ENCODE measurements at places on chromosomes 2 and 18. TPM values are rescaled to one million over a fixed set of nuclear protein-coding genes. Genes with fewer than 3 reads are reported as not detected.
A peak's percentile ranks its signal among the peaks of the same experiment; 100 is the strongest.

- no peak for DNase-seq
Measured at GRCh38 chr18:40152859-40153258, 1802.2 kb upstream of the PIK3C3 start.

GRCh38 chr18:26474542-26474941, 73.8 kb downstream of the KCTD1 start:
- no peak for DNase-seq

GRCh38 chr2:112787294-112787693, 3.0 kb upstream of the IL1A start:
- DNase-seq: no peak

DNA sequence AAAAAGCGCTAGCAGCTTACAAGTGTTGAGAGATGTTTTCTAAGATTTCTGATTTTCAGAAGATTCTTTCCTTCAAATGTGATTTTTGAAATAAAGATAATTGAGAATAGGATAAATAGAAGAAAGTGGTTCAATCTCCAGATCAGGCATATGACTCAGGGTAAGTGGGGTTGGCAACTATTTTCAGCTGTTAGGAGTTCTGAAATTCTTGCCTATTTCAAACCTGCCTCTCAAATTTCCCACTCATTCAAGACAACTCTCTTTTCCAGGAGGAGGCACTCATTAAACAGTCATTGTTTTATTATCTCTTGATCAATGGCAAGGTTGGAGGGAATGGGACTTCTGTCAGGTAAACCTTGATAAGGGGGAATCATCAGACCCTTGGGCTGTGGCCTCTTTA, 138.9 kb downstream of the HNMT start:
- DNase-seq: no peak

DNA sequence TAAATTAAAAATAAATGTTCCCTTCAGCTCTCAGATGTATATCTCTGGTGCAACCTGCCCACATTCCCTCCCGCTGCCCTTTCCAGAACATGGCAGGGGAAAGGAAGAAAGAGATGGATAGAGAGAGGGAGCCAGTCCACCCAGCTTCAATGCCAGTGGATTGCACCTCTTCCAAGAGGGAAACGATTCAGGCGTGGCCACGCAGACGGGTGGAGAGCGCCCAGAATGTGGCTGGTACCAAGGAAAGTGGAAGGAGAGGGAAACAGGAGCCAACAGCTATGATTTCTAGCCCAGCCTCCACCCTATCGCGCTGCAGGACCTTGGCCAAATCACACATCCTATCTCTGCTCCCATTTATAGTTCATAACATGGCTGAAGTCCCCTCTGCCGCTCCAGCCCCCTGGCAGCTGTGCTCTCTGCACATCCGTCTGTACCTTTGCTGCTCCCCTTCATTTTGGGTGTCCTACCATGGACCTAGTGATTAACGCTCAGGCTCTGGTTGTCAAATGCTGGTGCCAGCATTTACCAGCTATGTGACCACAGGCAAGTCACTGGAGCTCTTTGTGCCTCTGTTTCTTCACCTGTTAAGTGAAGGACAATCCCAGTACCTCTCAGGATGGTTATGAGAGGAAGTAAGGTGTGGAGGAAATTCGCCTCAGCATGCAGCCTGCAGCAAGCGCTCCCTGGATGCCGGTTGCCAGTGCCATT, 66.5 kb downstream of the SFXN5 start:
- no peak for DNase-seq

Gene PLCL1
- total RNA-seq: 8.9 TPM

Gene COL4A4
- not detected for total RNA-seq

DNA sequence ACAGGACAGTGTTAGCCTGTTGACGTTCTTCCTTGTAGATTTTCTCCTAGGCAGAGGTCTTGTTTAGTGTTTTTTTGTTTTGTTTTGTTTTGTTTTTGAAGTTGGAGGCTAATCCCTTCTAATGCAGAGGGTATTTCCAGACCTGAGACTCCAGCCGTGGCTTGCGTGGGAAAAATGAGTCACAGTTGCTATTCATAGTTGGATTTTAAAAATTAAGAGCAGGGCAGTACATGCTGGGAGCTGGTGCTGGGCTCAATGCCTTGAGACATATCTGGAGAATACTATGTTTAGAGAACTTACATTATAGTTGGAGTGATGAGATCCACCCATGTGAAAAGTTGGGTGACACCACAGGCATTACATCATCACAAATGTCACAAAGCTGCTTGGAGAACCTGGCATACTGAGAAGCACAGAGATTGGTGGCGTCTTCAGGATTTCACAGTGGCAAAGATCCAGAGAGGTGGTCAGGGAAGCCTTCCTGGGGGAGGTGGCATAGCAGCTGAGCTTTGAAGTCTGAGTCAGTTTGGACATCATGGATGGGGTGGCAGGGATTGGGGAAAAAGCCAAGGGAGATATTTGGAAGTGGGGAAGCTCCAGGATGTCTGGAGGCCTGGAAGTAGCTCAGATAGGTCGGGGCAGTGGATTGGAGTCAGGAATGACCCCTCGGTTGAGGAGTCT, 249.4 kb downstream of the LOXHD1 start:
- DNase-seq: no peak

GRCh38 chr2:172244419-172245130, 141.9 kb upstream of the DLX2 start:
- DNase-seq: no peak

GRCh38 chr18:49014605-49015267, 64.0 kb upstream of the SMAD7 start:
- no peak for DNase-seq

GRCh38 chr2:197821550-197822289, 17.3 kb downstream of the PLCL1 start:
- DNase-seq: peak; percentile 36

- no peak for DNase-seq
Measured at GRCh38 chr2:231139796-231140195, 15.0 kb upstream of the HTR2B start.

GRCh38 chr2:156435718-156436496, at the start of gene GPD2:
TSS of gene GPD2 (plus strand) at chr2:156436379. CDS start at chr2:156476106, 39,727 bp downstream.
- DNase-seq: peak; percentile 81

Gene NPPC
- not detected for total RNA-seq

DNA sequence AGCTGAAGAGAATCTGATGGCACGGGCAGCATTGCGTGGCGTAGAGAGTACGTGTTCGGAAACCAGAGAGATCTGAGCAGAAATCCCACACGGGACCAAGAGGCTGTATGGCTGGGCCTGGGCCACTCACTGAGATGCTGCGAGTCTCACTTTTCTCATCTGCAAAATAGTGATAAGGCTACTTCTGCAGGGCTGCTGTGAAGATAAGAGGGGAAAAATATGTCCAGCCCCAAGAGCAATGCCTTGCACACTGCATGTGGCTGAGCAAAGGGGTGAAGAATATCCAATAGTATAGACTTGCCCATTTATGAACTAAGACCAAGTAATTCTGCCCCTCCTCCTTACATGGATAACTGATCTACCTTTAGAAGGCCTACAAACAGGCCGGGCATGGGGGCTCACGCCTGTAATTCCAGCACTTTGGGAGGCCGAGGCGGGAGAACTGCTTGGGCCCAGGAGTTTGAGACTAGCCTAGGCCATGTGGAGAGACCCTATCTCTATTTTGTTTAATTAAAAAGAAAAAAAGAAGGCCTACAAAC, 3.1 kb downstream of the FECH start:
- peak; percentile 71 for DNase-seq

DNA sequence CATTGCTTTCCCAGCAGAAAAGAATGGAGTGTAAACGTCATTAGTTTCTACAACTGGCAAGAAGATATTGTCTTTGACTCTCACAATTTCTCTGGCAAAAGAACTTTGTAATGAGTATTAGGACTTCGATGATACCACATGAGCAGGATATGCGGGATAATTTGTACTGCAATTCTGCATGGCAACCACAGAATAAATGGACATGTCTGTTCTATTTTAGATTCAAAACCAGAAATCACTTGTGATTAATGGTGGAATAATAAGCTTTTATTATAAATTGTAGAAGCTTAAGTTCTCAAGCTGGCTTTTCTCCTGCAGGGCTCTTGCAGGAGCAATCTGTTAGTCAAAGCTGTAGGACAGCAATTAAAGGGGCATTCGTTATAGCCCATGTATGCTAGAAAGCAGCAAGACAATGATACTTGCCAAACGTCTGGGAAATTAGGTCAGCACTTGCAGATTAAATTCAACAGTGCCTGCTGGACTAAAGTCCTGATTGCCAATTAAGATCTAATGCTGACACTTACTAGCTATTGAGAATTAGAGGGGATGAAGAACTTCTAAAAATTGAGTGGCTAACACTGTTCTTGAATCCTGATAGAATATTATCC, 177.9 kb downstream of the PTH2R start:
- DNase-seq: no peak

DNA sequence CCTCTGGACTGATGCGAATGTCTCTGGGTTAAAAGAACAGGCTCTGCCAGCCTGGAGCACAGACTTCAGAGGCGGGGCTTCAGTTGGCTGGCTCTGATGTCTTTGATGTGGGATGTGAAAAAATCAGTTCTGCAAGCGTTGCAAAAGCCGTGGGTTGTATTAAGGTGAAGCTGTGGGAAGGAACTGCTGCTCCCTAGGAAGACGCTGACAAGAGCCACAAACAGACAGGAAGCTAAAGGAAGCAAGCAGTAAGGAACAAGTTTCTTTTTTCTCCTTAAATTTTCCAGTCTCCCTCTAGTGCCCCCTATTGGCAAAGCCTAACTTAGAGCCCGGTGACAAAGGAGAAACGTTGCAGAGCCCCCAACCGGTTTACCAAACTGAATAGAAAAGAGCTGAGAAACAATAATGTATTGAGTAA, 239.0 kb downstream of the CCDC178 start:
- DNase-seq: no peak

DNA sequence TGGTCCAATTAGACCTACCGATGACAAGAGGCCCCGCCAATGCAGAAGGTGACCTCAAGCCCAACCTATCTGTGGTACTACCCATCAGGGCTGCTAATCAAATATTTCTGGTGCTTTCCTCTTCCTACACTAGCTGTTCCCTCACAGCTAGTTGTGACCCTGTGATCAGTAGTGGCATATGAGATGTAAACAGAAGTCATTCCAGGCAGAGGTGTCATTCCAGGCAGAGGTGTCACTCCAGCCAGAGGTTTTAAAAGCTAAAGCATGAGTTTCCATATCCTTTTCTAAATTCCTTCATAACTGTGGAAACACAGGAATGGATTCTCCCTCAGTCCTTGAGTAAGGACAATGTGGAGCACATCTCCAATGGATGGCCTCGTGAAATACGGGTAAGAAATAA, 110.9 kb upstream of the DNAJC10 start:
- no peak for DNase-seq

DNA sequence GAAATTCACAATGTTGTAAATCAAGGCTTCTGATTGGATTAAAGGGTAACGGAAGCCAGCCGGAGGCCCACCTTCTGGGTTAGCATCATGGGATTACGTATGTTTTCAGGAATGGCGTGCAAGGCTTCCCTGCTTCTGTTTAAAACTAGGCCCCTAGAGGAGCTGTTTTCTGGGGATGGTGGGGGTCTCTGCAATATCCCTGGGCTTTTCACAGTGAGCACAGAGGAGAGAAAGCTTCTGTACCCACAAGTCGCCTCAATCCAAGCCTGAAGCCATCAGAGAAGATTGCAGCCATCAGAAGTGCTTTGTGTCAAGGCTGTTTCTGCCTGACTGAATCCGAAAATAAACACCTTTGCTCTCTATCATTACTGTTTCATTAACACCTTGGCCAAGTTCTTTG, 226.9 kb upstream of the SMIM21 start:
- DNase-seq: no peak

- no peak for DNase-seq
Measured at GRCh38 chr2:29326926-29327325, 211.7 kb downstream of the CLIP4 start.

Gene PTPRN
- 0.71 TPM for total RNA-seq

DNA sequence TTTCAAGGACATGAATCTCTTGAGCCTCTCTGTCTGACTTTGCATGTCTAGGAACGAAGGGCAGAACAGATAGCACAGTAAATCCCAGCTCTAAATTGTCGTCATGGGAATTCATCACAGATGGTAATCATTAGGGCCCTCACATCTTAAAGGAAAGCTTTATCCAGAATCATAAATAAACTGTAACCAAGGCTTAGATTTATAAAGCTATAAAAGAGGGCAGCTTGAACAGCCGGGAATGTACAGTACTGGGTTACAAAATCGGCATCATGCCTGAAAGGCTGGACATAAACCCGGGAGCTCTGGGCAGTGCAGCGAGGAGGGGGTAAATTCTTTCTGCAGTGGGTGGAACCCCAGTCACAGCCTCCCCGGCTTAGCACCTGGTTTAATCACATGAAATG, 144.4 kb downstream of the GFPT1 start:
- no peak for DNase-seq

Data from K562 (cell line).